Effector memory CD8-positive, alpha-beta T cell (primary cell): ENCODE measurements at places on chromosomes 1 and 21.

GRCh38 chr1:70893381-70893780 lies 154.2 kb downstream of the PTGER3 start:
- no peak for DNase-seq

GRCh38 chr1:54379555-54380289 lies 26.5 kb downstream of the SSBP3 start:
- no peak for DNase-seq

GRCh38 chr1:223140611-223141405 lies 2.2 kb downstream of the TLR5 start:
- no peak for DNase-seq

DNA sequence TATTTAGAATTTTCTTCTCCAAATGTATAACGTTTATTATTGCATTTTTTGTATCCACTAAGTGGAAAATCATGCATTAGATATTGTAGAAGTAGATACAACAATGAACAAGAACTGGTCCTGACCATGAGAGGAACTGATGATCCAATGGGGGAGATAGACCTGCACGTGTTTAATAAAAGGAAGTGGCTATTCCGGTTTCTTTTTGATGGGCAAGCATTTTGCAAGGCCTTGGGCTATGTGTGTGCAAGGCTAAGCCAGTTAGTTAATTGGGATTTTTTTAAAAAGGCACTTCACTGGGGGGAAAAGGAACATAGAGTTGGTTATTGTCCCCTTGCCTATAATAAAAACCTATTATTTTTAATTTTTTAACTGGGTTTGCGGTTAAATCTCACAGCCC lies 961 bp upstream of the VCAM1 start:
- DNase-seq = no peak

- no peak for DNase-seq
Measured at GRCh38 chr1:33010932-33011731, 25.6 kb downstream of the AK2 start.

- no peak for DNase-seq
Measured at GRCh38 chr1:201551096-201551495, 12.2 kb downstream of the NAV1 start.

DNA sequence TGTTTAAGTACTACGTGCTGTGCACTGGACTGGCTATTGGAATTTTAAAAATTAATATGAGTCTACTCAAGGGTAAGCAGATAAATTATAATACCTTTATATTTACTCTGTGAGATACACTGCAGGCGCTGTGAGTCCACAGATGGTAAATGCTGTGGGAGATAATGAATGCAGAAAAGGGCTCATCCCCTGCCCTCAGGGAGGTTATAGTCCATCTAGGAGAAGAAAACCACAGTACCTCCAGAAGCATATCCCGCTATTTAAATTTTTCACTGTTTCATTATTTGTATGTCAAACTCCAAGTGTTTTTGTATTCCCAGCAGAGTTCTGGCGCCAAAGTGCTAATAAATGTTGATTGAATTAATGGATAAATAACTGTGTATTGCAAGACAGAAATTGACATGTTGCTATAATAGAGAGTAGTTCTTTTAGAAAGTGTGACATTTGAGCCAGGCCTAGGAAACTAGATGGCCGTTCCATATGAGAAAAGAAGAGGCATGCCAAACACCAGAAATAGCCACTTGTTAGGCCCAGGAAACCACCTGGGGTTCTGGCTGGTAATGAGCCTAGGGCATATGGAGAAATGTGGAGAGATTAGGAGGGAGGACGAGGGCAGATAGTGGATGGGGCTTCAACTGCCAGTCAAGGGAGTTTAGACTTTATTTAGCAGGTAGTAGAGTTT lies 61.7 kb downstream of the LRRC8D start:
- DNase-seq = no peak

DNA sequence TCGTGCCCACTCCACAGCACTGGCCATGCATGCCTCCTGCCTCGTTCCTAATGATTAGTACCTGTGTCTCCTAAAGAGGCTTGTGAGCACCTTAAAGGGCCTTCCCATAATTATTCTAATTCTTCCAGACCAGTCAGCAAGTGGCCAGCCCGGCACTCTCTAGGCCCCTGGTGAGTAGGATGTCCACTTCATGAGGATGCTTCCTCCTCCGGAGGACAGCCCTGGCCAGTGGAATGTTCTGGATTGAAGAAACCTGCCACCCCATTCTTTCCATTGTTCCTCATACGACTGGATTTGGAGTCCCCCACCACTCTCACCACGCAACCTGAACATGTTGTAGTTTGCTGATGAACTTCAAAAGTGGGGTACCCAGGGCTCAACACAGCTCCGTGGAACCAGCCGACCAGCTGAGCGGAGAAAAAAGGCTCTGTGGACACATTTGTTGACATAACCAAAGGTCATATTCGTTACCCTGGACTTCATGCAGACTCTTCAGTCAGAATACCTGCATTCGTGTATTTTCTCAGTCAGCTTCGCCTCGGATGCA lies 46.7 kb upstream of the LBR start:
- DNase-seq = peak; percentile 24

DNA sequence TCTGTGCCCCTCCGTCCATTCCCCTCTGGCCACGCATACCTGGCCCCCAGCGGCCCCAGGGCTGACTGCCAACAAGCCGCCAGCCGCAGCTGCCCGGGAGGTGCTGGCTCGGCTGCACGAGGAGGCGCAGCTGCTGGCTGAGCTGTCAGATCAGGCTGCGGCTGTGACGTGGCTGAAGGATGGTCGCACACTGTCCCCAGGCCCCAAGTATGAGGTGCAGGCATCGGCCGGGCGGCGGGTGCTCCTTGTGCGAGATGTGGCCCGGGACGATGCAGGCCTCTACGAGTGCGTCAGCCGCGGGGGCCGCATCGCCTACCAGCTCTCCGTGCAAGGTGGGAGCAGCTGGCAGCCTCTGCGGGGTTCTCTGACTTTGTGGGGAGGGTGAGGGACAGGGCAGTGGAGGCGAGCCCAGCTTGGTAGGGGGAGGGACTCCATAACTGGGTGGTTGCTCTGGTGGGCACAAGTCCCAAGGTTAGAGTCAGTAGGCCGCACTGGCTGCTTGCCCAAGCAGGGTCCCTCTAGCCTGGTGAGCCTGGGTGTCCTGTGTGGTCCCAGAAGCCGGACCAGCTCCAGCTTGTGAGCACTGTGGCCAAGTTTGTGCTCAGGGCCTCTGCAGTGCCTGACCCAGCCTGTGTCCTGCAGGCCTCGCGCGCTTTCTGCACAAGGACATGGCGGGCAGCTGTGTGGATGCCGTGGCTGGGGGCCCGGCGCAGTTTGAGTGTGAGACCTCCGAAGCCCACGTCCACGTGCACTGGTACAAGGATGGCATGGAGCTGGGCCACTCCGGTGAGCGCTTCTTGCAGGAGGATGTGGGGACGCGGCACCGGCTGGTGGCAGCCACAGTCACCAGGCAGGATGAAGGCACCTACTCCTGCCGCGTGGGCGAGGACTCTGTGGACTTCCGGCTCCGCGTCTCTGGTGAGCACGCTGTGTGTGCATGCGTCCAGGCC lies 8.8 kb downstream of the OBSCN start:
- no peak for DNase-seq

- DNase-seq = no peak
Measured at GRCh38 chr1:73162564-73162963, 880.2 kb upstream of the NEGR1 start.

DNA sequence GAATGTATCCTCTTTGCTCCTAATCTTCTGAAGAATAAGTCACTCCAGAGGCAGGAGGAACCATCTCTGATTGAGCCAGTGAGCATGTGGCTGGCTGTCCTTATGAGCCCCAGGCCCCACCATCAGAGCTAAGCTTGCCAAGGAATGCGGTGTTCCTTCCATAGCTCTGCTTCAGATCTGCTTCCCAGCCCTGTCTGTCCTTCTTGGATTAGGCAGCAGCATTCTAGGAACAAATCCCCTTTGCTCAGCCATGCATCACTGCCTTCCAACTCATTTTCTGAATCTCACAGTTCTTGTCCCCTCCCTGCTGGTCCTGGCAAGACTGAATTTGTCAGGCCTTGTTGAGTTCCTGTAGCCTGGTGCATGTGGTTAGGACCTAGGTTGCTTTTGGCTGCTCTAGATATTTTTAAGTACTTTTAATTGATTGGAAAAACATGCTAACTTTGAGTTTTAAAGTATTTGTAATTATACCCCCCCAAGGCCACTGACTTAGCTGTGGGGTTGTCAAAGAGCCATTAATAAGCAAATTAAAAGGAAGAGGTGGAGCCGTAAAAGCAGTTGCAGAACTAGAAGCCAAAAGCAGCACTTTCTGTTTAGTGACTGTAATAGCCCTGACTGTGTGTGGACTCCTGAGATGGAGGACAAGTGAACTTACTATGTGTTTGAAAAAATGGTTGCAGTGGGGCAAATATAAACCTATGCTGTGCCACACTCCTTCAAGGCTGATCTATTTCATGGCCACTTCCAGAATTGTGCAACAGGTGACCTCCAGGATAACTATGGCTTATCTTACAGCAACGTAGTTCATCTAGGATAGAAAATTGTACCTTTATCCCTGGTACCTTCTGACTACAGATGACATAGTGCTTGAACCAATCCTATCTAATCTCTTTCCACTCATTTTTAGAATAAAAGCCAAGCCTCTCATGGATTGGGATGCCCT lies 61.3 kb upstream of the BACH1 start:
- DNase-seq = no peak

DNA sequence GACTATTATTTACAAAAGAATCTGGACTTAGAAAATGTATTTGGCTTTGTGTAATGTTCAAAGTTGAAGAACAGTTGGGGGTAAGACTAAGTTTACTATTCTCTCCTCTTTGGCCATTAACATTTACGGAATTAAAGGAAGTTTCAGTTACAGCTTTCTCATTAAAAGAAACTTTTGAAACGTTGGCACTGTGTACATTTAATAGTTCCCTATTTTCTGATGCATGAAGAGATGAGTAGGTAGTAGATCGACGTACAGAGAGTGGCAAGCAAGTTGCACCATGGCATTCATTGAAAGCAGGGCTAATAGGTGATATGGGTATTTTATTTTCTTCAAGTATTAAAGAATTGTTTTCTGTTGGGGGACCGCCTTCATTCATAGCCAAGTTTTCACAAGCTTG lies 3.2 kb downstream of the ASPM start:
- no peak for DNase-seq

DNA sequence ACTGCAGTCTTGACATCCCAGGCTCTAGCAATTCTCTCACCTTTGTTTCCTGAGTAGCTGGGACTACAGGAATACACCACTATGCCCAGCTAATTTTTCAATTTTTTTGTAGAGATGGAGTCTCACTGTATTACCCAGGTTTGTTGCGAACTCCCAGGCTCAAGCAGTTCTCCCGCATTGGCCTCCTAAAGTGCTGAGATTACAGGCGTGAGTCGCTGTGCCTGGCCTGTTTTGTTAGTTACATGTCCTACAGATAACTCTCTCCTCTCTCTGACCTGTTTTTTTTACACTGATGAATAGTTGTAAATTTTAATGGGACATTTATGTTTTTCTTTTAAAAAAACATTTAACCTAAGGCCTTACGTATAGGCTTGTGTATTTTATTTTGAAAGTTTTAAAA lies 19.8 kb downstream of the PTBP2 start:
- no peak for DNase-seq

DNA sequence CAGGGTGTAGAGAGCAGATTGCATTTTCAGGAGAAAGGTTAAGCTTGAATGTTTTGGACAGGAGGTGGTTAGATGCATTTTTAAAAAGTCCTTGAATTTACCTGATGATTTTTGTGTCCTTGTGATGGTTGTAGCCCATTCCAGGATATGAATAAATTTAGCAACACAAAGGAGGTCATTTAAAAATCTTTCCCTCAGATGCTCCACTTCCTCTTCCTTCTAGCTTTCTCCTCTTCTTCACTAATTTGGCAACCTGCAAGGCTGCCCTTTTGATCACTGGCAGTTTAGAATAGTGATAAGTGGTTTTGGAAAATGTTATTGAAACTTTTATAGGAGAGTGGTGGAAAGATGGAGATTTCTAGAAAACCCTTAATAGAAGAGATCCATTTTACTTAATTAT lies 124.0 kb downstream of the LMO4 start:
- DNase-seq = no peak

DNA sequence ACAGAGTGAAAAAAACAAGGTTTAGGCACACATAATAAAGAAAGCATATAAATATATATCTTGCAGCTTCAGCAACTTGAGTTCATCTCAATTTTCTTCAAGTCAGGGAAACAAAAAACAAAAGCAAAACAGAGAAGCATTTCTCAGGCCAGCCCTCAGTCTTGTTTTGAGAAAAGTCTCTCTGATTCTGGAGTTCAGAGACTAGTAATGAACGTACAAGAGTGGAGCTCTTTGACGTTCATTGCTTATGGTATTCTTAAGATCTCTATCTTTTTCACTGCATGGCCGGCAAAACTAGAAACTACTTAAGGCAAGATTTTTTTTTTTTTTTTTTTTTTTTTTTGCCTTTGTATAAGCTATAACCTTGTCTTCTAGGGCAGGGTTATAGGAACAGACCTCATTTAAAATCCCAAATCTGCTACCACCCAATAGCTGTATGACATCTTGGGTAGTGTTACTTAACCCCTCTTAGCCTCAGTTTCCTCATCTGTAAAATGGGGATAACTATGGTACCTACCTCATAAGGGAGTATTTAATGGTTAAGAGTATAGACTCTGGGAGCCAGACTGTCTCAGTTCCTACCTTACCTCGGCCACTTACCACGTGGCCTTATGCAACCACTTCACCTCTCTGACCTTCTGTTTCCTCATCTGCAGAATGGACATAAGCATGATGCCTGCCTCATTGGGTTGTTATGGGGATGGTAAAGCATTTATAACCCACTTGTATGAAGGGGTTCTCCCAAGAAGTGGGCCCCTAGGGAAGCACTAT lies 33.6 kb downstream of the LMO4 start:
- DNase-seq = no peak

- no peak for DNase-seq
Measured at GRCh38 chr1:107460035-107460434, 319.2 kb downstream of the NTNG1 start.

GRCh38 chr1:206713070-206713469 lies 28.4 kb downstream of the MAPKAPK2 start:
- DNase-seq = peak; percentile 38
